ENCODE measurements at places on chromosomes 1 and 21.

DNA sequence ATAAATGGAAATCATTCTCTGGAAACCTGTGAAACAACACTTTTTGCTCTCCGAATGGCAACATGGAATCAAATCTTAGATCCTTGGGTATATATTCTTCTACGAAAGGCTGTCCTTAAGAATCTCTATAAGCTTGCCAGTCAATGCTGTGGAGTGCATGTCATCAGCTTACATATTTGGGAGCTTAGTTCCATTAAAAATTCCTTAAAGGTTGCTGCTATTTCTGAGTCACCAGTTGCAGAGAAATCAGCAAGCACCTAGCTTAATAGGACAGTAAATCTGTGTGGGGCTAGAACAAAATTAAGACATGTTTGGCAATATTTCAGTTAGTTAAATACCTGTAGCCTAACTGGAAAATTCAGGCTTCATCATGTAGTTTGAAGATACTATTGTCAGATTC lies 45.7 kb downstream of the PTGFR start:
- DNase-seq: no peak

DNA sequence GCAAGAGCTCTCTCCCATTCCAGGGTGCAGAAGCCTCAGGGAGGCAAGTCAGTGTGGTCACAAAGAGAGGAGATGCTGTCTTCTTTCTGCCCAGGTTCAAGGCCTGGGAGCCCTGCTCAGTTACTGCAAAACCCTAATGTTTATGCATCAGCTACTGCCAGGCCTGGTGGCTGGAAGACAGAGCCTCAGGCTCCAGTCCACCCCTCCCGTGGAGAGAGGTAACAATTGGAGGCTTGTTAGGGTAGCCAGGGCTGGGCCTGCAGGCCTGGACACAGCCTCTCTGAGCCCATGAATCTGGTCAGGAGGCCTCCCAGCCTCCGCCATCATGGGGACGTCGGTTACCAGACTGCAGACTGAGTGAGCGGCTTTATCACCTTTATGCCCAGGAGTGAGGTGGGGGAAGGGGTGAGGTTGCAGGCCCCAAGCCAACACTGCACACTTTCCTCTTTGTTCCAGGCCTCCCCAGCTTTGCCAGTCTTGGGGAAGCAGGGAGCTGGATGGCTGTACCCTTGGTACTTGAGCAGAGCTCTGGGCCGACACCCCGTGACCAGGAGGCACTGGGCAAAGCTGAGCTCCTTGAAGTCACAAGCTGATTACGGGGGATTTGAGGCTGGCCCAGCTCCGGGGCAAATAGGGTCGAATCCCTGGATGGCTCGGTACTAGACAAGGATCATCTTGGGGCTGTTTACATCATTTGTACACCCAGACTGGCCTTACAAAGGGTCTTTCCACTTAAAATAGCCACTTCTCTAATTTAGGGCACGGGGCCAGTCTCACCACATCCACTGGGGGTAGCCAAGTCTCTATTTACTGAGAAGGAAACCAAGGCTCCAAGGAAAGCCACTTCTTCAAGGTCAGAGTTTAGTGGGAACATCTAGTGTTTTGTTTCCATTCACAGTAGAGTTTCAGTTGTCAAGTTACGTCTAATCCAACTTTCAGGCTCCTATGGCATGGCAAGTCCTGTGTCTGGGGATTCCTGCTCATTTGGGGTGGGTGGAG lies 5.2 kb downstream of the SLC2A1 start:
- DNase-seq: no peak

GRCh38 chr1:30037251-30038118 lies 685.9 kb downstream of the MATN1 start:
- DNase-seq: no peak

- peak; percentile 71 for DNase-seq
Observed at GRCh38 chr1:21308847-21309652, 18.8 kb upstream of the ECE1 start.

DNA sequence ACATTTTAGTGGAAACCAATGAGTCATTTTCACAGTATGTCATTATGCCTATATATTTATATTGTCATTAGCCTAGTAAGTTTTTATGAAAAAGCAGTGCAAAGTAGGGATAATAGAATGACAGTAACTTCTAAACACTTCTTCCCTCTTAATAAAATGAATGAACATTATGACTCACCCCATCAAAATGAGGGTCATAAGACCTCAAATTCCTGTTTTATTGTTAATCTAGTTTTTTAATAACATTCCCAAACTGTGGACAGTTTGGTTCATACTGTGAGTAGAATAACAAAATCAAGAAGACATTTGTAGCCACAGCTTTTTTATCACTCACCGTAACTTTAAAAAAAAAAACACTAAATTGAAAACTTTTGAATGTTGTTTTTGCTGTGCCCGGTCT lies 160.5 kb downstream of the LRRC40 start:
- DNase-seq: no peak

DNA sequence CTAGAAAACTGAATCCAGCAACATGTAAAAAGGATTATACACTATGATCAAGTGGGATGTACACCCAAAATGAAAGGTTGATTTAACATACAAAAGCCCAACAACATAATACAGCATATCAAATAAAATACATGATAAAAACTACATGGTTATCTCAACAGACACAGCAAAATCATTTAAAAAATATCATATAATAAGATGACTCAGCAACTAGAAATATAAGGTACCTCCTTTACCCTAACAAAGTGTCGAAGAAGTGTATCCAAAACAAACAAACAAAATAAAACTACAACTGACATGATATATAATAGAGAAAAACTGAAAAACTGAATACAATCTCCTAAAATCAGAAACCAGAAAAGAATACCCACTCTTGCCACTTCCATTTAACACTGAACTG lies 969.1 kb downstream of the AMY1C start:
- DNase-seq: no peak

GRCh38 chr1:220791956-220792355 lies 5.2 kb downstream of the MTARC1 start:
- DNase-seq: no peak

DNA sequence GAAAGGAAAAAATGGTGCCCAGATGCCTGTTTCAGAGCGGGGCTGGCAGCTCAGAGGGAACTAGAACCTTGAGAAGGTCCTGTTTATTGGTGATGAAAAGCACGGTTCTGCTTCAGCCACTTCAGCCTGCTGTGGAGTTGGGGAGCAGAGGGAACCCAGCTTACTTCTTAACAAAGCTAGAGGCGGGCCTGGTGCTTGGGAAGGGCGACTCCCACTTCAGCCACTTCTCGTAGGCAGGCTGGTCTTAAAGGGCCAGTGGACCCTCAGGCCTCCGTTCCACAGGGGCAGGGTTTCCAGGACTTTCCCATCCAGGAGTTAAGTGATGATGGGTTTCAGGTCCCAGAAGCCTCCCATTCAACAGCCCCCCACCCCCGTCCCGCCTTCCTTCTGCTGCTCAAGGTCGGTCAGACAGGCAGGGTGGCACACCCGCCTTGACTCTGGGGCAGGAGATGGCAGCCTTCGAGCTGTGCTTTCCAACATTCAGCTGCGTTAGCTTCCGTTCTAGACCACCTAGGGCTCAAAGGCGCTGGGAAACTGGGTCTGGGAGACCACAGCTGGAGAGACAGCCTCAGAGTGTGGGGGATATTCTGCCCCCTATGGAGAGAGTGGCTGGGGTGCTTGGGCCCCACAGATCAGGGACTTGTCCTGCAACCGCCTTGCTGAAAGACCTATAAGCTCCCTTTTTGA lies 3.4 kb downstream of the RUNX3 start:
- no peak for DNase-seq

GRCh38 chr21:38351961-38352521 lies 95.2 kb downstream of the KCNJ15 start:
- DNase-seq: no peak

DNA sequence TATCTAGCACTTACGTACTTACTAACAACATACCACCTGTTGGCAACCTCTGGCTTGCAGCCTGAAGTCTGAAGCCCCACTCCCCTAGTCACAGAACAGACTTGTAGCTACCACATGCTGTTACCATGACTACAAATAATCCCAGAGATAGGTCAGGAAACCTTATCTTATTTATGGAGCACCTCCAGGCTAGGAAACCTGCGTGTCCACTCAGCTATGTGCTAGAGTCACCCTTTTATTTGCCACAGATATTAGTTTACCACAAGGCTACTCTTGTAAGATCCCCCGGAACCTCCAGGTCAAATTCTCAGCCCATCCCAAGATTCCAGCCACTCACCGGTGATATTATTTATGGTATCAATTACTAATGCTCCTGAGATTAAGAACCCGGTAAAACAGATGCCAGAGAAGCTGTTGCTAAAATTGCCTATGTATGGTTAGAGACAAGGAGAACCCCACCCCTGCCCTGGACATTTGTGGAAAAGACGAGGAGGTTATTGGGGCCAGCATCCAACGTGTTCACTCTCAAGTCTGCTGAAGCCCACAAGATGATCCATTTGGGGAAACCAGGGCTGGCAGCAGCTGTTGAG lies 116.5 kb downstream of the TBX15 start:
- no peak for DNase-seq
